ENCODE measurements at places on chromosomes 3 and 15.
A peak's percentile ranks its signal among the peaks of the same experiment; 100 is the strongest.

DNA sequence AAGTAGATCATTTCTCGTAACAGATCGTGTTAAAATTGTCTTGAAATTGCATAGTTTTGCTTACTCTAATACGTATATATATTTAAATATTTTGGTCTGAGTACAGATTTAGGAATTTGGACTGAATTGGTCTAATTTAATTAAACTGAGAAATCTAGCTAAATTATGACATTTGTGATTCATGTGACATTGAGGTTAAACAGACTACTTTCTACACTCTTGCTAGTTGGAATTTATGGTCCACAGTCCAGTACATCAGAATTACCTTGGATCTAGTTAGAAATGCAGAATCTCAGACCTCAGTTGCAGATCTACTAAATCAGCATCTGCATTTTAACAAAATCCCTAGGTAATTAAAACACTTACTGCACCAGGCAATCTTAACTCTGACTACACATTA, 609.7 kb upstream of the GOLIM4 start:
- peak; percentile 51 for ATAC-seq

DNA sequence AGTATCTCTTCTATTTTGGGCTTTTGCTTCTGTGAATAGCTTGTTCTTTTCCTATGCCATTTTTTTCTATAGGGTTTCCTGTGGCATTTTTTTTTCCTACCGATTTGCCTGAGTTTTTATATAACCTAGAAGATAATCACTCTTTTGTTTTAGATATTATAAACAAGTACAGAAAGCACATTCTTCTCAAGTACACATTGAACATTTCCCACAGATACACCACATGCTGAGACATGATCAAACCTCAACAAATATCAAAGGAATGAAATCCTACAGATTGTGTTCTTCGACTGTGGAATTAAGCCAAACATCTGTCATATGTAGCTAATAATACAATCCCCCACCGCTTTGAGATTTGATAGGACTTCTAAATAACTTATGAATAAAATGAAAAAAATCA, 9.1 kb upstream of the FEM1B start:
- no peak for ATAC-seq

DNA sequence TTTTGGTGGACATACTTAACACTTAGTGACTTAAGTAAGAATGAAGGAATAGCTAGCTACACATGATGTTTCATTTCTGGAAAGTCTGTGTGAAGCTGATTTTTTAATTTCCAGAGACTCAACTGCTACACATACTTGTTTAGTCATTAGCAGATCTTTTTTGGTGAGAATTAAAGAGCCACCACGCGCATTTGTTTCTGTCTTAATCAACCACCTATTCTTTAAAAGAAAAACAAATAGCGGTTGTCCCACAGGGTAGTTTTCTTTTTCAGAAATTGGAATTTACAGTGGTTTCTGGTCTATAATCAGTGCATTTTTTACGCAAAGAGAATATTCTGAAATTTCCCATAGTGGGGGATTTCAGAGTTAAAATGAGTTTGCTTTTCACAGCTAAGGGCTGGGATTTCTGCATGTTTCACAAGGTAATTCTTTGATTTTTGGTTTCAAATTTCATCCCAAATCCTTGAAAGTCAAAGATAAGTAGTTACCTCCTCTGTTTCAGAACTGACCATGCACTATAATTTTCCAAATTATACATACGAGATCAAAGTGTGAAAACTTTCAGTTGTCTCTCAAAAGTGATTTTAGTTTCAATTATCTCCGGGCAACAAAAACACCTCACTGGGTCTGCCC, 631.0 kb upstream of the GRM7 start:
- no peak for ATAC-seq

DNA sequence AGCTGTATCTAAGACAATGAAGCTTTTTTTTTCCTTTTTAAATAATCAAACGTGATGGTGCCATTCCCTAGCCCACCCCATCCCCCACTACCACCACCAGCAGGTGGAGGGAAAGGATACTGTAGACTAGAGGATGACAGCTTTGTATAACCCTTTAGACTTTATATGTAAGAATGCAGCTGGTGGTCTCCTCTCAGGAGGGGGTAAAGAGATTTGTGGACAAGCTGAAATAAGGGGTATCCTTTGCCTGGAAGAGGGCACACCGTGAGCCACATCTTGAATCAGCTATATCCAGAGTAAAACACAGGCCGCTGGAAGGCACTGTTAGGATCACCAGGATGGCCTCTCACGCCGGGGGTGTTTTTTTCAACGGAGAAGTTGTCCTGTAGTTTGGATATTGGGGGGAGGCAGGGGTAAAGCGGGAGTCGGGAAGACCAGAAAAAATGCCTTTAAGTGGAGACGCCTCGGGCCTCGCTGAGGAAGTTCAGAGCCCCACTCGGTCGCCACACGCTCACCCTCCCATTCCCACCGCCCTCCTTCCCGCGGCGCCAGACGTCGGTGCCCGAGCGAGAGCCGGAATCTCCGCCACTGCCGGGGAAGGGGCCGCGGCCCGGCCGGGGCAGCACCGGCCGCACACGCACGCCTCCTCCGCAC, 986 bp downstream of the KPNA4 start:
- no peak for ATAC-seq

DNA sequence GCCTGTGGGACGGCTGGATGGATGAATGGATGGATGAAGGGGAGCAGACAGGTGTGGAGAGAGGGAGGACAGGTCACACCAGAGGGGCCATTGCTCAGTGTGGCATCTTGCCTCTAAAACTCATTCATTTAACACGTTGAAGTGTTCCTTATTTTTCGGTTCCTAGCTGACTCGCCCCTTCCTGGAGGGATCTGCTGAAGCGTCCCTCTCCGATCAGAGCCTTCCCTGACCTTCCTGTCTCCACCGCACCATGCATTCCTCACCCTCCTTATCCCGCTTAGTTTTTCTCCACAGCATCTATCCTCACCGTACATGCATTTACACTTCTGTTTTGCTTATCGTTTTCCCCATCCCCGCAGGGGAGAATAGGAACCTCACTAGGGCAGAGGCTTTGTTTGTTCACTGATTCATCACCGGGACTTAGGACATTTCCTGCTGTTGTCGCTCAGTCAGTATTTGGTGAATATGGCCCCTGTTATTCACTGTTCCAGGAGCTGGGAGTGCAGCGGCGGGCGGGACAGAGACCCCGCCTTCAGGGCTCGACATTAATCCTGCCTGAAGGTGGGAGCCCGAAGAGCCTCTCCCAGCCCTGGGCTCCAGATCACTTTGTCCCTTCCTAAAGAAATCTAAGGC, 32.0 kb downstream of the FOXL2 start:
- peak; percentile 2 for ATAC-seq

Data from SK-N-SH treated with all-trans-retinoic acid at 6 μM for 48 hours (cell line).